ENCODE measurements at places on chromosomes 5 and 9. TPM values are rescaled to one million over a fixed set of nuclear protein-coding genes. Genes with fewer than 3 reads are reported as not detected.

DNA sequence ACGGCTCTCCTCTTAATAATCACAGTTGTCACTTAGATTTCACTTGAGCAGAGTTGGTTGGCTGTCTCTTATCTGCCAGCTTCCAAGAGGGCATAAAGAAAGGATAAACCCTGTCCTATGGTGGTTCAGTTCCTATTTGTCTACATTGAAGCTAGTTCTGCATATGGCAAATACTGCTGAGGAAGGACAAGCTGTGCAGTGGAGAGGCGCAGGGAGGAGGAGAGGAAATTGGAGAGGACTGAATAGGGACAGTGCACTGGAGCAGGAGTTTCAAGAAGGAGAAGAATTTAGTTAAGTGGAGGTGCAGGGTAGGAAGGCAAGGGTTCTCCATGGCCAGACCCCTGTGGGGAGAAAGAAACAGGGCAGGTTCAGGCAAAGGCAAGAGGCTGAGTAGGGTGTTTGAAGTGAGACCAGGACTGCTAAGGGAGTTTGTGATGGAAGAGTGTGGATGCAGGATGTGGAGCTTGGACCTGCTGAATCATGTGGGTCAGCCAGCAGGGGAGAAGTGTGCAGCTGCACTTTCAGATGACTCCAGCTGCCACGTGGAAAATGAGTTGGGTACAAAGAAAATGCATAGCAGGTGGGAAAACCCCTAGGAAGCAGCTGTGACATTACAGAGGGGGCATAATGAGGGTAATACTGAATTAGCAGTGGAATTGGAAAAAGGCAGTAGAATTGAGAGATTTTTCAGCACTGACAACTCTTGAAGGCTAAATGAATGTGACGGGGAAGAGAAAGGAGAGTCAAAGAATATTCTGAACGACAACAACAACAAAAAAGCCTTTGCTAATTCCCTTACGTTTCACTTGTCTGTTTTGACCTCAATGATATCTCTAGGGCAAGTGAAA lies 66.8 kb downstream of the MAMDC2 start:
- DNase-seq = no peak

- DNase-seq = no peak
These were observed 40.0 kb upstream of the PHYKPL start for GRCh38 chr5:178272591-178272990.

GRCh38 chr5:141077826-141078225 lies 16.6 kb upstream of the PCDHB2 start:
- DNase-seq = no peak

IQGAP2 gene
- total RNA-seq = 4.2 TPM

DNAJC18 gene
- 11.5 TPM for total RNA-seq
